Cortex of kidney (tissue), 1 donor: ENCODE measurements at places on chromosomes 4 and X.

- DNase-seq = no peak
Measured at GRCh38 chrX:129825746-129826505, 17.8 kb downstream of the ZDHHC9 start.

- DNase-seq = no peak
Measured at GRCh38 chrX:47643926-47644325, 6.4 kb downstream of the ELK1 start.

GRCh38 chrX:47231167-47231566 is 1.6 kb upstream of the USP11 start:
- no peak for DNase-seq

DNA sequence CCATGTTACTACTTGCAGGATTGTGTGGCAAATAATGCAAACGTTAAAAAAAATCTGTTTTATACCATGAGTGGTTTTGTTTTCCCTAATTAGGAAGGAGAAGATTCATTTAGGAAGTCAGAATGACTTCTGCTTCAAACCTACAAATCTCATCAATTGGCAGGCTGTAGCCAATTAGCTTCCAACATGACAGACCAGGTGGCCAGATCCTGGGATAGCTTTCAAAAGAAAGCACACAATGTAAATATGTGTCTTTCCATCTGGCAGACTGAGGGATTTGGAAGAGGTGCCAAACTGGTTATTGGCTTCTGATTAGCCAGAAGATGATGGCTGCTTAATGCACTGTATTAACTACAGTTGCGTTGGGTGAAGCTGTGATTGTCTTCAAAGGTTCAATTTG is 432.8 kb downstream of the ANKRD50 start:
- DNase-seq = no peak

- no peak for DNase-seq
Measured at GRCh38 chrX:65451663-65452062, 82.9 kb downstream of the LAS1L start.

DNA sequence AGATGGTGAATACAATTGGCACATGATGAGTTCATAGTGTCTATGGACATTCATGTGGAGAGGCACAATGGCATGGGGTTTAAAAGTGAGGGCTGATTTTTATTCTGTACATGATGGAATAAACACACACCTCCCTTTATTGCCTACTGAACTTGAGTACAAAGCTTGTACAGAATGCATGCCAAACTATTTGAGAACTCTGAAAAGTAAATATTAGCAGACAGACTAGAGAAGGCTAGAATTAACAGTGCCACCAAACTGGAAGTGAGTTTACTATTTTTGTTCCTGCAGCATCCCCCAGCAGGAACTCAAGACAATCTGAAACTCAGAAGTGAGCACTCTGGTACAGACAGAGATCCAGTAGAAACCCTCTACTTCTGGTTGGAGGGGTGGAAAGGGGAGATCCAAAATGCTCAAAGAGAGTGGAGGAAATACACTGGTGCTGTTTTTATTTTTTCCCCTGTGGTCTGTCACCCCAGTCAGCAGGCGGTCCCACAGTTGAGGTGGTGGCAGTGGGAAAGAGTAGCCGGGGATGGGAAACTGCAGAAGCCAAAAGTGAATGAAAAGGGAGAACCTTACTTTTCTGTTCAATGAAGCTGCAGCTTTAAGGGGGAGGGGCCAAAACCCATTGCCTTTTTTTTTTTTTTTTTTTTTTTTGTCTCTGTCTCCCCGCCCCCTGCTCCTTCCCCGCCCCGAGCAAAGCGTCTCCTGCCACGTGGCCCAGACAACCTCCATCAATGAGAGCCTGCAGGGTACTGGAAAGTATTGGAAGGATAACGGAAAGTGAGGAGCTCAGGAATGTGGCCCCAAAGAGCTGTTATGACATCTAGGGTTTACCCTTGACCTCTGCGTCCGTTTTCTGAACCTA is 20.5 kb downstream of the AKAP4 start:
- DNase-seq = no peak

- no peak for DNase-seq
Measured at GRCh38 chr4:177047851-177048174, 255.1 kb upstream of the VEGFC start.

DNA sequence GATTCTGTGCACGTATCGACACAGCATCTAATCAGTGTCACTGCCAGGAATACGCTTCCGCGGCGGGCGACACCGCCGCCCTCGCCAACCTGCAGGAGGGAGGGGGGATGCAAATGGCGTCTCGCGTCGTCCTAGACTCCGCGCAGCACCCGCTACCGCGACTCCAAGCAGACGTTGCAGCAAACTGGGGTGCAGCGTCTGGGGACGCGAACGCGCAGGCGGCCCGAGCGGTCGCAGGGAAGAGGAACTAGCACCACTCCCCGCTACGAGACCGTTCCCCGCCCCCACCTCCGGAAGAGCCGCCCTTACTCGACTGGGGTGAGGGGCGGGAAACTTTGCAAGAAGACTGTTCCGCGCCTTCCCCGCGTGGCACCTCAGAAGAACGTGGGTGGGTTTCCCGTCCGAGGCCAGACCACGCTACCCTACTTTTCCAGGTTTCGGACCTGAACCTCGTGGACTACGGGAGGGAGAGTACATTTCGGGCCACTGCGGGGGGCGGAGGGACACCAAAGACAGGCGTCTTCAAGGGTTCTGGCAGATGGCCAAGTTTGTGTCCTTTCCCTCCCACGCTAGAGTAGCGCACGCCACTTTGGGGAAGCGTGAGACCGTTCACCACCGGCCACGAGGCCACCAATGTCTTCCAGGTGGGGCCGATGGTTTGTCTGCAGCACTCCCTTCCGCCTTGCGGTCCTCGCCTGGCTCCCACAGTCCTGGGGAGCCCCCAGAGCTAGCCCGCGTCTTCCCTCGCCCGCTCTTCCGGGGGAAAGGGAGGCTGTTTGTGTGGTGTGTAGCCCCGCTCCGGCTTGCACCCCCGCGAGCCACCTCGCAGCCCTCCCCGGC is 78.0 kb upstream of the BCOR start:
- no peak for DNase-seq

GRCh38 chr4:10832806-10833628 is 148.4 kb upstream of the CLNK start:
- DNase-seq = no peak

DNA sequence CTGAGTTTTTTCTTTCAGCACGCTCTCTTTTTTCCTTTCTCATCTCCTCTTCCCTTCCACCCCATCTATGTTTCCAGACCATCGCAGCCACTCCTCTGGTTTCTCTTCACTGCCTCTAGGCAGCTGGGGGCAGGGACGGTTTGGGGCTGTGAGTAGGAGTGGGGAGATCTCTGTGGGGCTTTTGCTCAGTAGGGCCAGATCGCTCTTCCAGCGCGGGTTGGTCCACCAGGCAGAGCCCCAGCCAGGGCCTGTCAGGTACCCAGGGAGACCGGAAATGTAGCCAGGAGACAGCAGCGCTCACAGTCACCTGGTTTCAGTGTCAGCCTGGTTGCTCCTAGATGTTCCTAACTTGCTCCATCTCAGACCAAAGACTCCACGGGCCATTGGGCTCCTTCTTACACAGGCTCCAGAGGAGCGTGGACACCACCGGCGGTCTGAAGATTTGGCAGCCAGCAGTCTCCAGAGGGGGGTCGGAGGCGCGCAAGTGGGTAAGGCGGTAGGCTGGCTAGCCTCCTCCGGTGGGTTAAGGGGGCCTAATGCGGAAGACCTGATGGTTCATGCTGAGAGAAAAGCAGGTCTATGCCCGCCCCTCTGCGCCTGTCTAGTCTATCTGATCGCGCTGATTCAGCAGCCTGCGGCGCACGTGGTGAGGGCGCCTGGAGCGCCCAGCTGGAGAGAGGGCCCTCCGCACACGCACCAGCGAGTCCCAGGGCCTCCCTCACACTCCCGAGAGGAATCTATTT is 1.8 kb downstream of the FGF5 start:
- no peak for DNase-seq

- DNase-seq = no peak
Measured at GRCh38 chrX:110759785-110760184, 35.8 kb downstream of the CHRDL1 start.

DNA sequence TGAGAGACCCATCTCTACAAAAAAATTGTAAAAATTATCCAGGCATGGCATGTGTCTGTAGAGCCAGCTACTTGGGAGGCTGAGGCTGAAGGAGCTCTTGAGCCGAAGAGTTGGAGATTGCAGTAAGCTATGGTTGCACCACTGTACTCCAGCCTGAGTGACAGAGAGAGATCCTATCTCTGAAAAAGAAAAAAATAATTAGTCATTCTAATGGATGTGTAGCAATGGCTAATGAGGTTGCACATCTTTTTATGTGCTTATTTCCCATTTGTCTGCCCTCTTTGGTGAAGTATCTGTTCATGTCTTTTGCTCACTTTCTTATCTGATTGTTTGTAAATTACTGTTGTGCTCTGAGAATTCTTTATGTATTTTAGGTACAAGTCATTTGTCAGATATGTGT is 19.0 kb upstream of the MAML3 start:
- DNase-seq = no peak

DNA sequence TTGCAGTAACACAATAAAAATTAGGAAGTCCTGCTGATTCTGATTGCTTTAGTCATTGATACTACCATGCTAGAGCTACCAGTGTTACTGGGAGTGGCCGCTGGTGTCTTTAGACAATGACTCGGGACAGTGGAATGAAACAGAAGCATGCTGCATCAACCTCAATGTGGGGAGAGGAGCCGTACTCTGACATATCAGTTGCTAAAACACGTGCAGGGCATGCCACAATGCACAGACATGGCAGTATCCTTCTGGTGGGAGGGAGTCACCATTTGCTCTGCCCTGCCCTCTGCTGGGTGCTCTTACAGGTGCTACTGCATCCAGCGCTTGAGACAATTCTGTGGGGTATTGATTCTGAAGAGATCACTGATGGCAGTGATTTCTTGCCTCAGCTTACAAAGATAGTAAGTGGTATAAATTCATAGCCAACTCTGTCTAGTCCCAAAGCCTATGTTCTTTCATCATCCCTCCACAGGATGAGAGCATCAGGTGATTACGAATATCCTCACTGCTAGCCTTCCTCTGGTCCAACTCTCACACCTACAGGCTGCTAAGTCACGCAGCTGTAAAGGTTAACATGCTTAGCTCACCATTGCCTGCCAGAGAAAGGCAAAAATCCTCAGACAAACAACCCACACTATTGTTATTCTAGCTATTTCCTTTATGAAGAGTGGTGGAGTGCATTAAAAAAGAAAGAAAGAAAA is 43.7 kb downstream of the NSG1 start:
- DNase-seq = no peak

GRCh38 chrX:49172280-49172780 is 632 bp downstream of the PLP2 start:
- peak; percentile 5 for DNase-seq

DNA sequence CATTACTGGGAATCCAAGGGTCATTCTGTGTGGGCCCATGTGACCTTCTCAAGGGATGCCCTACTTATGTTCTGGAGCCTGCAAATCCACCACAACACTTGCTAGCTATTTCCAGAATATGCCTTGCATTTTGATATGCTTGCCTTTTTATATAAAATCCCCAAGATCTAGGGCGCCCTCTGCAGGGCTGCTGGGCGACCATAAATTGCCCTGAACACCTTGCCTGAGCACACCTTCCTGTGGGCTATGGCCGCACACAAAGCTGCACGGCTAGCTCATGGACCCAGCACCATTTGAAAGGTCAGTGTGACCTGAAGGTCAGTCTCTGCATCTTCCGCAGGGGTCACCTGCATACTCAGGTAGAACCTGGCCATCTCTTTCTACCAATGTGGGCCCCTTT is 311.7 kb downstream of the NLGN4X start:
- DNase-seq = no peak

GRCh38 chr4:186144198-186144945 is 39.9 kb downstream of the FAM149A start:
- no peak for DNase-seq

- no peak for DNase-seq
Measured at GRCh38 chr4:186623546-186623945, 68.2 kb upstream of the MTNR1A start.

- DNase-seq = no peak
Measured at GRCh38 chr4:75494563-75494962, 19.6 kb downstream of the RCHY1 start.

DNA sequence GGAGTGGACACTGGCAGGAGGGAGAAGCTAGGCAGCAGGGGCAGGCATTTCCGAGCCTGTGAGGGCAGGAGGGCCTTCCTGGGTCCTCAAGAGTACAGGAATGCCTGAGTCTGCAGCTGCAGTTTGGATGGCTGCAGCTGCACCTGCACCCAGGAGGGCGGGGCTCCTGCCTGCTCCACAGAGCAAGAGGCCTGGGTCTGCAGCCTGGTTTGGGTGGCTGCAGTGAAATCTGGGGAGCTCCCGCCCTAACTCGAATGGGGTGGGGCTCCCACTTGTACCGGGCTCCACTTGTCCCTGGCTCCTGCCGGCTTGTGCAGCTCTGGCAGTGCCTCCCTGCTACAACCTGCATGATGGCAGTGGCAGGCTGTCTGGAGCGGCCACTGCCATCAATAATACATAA is 436.0 kb downstream of the ARHGAP24 start:
- no peak for DNase-seq

GRCh38 chr4:113756005-113756410 is 5.5 kb downstream of the CAMK2D start:
- DNase-seq = no peak

- DNase-seq = no peak
Measured at GRCh38 chr4:171979461-171979860, 166.3 kb downstream of the GALNTL6 start.

GRCh38 chr4:2591189-2591588 is 54.7 kb downstream of the FAM193A start:
- no peak for DNase-seq

DNA sequence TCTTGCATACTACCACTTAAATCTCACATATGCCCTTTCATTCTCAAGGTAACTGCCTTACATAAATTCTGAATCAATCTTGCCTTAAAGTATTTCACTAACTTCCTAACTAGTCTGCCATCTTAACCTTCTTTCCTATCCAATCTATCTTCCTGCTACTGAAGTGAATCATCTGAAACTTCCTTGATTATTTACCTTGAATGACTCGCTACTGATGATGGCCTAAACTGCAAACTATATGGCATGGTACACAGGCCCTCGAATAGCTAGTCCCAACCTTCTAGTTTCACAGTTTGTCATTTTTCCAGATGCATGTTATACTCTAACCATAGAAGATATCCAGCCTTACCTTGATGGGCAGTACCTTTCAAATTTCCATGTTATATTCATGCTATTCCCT is 19.9 kb downstream of the PHKA1 start:
- DNase-seq = no peak
